Suprapubic skin (tissue), 4 donors: ENCODE measurements at places on chromosomes 12 and 14. TPM values are rescaled to one million over a fixed set of nuclear protein-coding genes. Genes with fewer than 3 reads are reported as not detected.

- H3K36me3 ChIP-seq: no peaks in the 10 kb centered on the region
- H3K4me3 ChIP-seq: no peak overlapping the region
- peaks cover 11% of the 10 kb centered on the region for H3K4me1 ChIP-seq
These were observed 19.1 kb upstream of the LDHB start for GRCh38 chr12:21676776-21677175.

CLEC1A gene
- 0.42 TPM for total RNA-seq

GRCh38 chr14:64422005-64422404 lies 33.9 kb downstream of the MTHFD1 start:
- H3K4me1 ChIP-seq: no peaks in the 10 kb centered on the region
- no peak overlapping the region for H3K4me3 ChIP-seq
- H3K27me3 ChIP-seq: no peaks in the 10 kb centered on the region
- peaks cover 74% of the 10 kb centered on the region for H3K36me3 ChIP-seq
- DNase-seq: no peak

- H3K27me3 ChIP-seq: no peaks in the 10 kb centered on the region
- no peak for DNase-seq
- no peak overlapping the region for H3K4me3 ChIP-seq
- no peaks in the 10 kb centered on the region for H3K36me3 ChIP-seq
These were observed 12.0 kb downstream of the TFCP2 start for GRCh38 chr12:51160814-51161459.

DNA sequence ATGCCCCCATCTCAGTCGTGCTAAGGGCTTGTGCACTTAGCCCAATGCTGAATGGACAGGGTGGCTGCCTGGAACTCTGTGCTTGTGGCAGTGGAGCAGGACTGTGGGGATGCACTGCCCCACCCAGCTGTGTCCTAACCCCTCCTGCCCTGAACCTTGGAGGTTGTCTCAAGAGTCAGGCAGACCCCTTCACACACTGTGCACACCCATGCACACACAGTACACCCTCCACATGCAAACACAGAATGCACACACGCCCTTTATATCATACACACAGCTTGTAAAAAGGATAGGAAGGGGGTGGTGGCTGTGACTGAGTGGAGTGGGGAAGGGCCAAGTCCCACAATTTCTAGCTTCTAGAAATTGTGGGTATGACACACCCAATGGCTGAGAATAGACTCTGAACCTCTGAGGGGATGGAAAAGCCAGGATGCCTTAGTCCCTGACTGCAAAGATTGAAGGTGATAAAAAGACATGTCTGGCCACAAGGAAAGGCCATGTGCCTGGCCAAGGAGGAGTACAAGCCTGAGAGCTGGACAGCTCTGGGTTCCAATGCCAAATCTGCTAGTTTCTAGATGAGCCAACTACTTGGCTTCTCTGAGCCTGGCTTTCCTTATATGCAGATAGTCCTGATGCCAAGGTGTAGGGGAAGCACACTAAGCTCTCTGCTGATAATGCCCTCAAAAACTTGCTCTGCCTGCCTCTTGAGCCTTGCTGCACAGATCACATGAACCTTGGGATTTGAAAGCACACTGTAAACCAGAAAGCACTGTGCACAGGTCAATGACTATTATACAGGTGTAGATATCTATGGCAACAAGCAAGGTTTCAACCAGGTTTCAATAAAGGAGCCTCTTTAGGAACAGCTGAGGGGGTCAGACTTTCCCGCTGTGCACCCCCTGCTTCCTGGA lies 8.4 kb downstream of the KRT8 start:
- H3K4me1 ChIP-seq: no peaks in the 10 kb centered on the region
- no peak overlapping the region for H3K4me3 ChIP-seq
- H3K27ac ChIP-seq: no peak overlapping the region
- no peaks in the 10 kb centered on the region for H3K36me3 ChIP-seq
- peaks cover 8% of the 10 kb centered on the region for H3K27me3 ChIP-seq

- no peak overlapping the region for H3K27ac ChIP-seq
- peaks cover 20% of the 10 kb centered on the region for H3K4me1 ChIP-seq
- no peaks in the 10 kb centered on the region for H3K27me3 ChIP-seq
- DNase-seq: no peak
- no peaks in the 10 kb centered on the region for H3K36me3 ChIP-seq
These were observed 11.4 kb downstream of the PACS2 start for GRCh38 chr14:105325716-105326567.

MIP gene
- total RNA-seq: not detected

DNA sequence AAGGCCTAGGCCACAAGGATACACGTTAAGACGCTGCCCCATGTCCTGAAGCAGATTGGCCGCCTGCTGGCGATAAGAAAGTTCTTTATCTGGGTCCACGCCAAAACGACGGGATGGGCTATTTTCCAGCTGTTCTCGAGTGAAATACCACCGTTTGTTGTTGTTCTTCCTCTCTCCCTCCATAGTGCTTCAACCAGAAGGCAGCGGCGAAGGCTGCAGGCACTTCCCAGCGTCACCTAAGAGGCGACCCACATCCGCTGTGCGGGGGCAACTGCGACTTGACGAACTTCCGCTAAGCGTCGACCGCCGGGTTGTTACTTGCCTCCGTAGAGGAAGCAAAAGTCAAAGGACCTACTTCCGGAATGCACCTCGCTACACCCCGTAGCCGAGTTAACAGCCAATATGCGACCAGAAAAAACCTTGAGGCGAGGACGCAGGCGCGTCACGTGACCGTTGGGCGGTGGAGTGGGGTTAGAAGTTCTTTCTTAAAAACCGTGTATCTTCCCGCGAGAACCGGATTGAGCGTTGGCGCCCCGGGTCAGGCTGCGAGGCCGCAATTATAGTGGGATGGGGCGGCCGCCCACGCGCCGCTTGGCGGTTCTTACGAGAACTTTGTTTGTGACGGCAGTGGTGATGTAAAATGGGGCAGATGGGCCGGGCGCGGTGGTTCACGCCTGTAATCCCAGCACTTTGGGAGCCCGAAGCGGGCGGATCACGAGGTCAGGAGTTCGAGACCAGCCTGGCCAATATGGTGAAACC lies at the start of gene CCNT1:
TSS of gene CCNT1 (minus strand) at position 215 of the 759 bp plus-strand sequence. CDS start at position 183, 32 bp downstream.
- peaks cover 14% of the 10 kb centered on the region for H3K36me3 ChIP-seq
- no peaks in the 10 kb centered on the region for H3K27me3 ChIP-seq
- peak; percentile 100 for DNase-seq
- peak within 1 kb of the TSS; percentile 92 for H3K27ac ChIP-seq

DNA sequence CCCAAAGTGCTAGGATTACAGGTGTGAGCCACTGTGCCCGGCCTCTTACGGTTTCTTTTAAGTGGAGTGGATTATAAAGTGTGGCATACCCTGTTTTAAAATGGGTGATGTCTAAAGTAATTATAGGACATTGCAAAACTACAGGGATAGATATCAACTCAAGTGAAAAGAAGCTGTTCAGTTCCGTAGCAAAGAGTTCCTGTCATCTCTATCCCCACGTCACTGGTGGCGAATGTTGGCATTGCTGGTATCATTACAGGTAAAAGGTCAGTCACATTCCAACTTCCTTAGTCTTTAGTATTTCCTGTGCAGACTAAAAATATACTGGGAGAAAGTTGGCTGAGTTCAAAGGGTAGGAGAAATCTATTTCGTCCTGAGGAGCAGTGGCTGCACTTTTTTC lies 95.6 kb upstream of the SLC38A2 start:
- DNase-seq: no peak
- H3K27me3 ChIP-seq: no peaks in the 10 kb centered on the region
- no peak overlapping the region for H3K27ac ChIP-seq
- H3K4me3 ChIP-seq: no peak overlapping the region

LRP1-AS gene
- not detected for total RNA-seq

DNA sequence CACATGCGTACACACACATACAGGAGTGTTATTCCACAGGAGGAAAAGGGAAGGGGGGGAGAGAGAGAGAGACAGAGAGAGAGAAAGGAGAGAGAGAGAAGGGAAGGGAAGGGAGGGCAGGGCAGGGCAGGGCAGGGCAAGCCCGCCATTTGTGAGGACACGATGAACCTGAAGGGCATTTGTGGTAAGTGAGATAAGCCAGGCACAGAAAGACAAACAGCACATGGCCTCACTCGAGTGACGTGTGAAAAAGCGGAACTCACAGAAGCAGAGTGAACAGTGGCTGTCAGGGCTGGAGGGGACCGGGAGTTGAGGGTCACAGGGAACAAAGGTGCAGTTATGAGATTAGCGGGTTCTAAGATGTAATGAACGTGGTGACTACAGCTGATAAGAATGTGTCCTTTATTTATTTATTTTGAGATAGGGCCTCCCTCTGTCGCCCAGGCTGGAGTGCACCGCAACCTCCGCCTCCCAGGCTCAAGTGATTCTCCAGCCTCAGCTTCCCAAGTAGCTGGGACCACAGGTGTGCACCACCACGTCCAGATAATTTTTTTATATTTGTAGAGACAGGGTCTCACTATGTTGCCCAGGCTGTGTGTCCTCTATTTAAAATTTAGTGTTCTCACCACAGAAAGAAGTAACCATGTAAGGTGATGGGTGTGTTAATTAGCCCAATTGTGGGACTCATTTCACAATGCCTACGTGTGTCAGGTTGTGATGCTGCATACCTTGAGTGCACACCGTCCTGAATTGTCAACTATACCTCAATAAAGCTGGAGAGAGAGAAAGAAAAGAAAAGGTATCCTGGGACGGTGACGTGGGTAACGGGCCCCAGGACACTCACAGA lies 18.7 kb upstream of the FBRSL1 start:
- H3K4me1 ChIP-seq: no peaks in the 10 kb centered on the region
- peaks cover 27% of the 10 kb centered on the region for H3K27me3 ChIP-seq
- no peak overlapping the region for H3K27ac ChIP-seq
- DNase-seq: no peak
- H3K36me3 ChIP-seq: no peaks in the 10 kb centered on the region
- no peak overlapping the region for H3K4me3 ChIP-seq

DNA sequence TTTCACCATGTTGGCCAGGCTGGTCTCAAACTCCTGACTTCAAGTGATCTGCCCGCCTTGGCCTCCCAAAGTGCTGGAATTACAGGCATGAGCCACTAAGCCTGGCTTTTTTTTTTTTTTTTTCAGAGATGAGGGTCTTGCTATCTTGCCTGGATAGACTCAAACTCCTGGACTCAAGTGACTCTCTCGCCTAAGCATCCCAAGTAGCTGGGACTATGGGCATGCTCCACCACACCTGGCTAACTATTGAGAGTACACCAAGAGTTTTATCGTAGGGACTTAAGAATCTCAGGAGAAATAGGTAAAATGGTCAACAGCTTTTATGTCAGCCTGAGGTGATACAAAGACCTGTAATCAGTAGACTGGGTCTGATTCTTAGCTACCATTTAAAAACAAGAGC lies 31.2 kb upstream of the SIX1 start:
- no peak overlapping the region for H3K27ac ChIP-seq
- no peak for DNase-seq
- no peaks in the 10 kb centered on the region for H3K4me1 ChIP-seq
- no peaks in the 10 kb centered on the region for H3K27me3 ChIP-seq
- H3K36me3 ChIP-seq: no peaks in the 10 kb centered on the region

DNA sequence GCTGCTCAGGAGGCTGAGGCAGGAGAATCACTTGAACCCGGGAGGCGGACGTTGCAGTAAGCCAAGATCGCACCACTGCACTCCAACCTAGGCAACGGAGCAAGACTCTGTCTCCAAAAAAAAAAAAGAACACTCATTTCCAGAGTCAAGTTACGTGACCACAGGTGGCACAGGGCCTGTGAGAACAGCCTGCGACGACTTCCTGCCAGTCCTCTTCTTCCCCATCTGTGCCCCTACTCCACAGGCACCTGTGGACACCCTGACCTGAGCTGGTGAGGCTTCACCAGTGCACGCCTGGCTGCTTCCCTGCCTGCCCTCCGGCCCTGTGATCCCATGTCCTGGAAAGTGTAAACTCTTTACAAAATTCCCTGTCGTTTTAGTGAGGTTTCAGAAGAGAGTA lies 77.7 kb downstream of the PPP2R5C start:
- DNase-seq: no peak
- no peaks in the 10 kb centered on the region for H3K36me3 ChIP-seq
- no peaks in the 10 kb centered on the region for H3K27me3 ChIP-seq
- H3K4me3 ChIP-seq: no peak overlapping the region

PXN gene
- 48.0 TPM for total RNA-seq

GRCh38 chr12:75471902-75472890 lies 8.4 kb upstream of the GLIPR1 start:
- H3K4me3 ChIP-seq: no peak overlapping the region
- no peaks in the 10 kb centered on the region for H3K36me3 ChIP-seq
- no peak overlapping the region for H3K27ac ChIP-seq
- H3K4me1 ChIP-seq: no peaks in the 10 kb centered on the region

GPR84 gene
- 0.38 TPM for total RNA-seq

LRRC9 gene
- not detected for total RNA-seq
